Foreskin melanocyte (primary cell): ENCODE measurements at places on chromosomes 12 and 14.
A peak's percentile ranks its signal among the peaks of the same experiment; 100 is the strongest.

DNA sequence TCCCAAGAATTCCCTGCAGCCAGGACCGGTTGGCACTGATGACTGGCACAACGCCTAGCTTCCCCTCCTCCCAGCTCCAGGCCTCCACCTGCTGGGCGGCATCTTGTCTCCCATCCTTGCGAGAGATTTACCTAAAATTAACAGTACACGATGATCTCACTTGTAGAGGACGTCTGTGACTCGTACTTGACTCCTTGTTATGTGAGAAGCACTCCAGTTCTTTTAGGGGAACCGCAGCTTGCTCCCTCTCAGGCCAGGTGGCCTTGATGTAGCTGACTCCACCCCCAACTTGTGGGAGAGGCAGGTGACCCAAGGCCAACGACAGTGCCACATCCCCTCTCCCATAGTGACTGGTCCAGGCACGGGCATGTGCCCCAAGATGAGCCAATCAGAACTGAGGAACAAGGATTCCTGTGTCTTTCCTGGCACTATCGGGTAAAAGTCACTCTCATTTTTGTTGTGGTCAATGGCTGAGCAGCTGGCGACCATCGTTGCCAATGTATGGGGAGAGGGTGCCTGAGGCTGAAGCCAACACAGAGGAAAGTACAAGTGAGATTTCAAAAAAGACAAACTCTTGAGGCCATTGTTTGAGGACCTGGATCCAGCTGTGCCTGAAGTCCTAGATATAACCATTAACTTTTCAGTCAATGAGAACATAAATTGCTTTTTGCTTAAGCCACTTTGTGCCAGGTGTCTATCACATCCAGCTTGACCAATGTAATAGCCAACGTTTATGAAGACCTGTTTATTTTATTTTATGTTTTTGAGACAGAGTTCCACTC, 208.7 kb downstream of the RBM19 start:
- DNase-seq: no peak

- no peak for DNase-seq
These were observed 242.1 kb downstream of the CACNA1C start for GRCh38 chr12:2294651-2295475.

DNA sequence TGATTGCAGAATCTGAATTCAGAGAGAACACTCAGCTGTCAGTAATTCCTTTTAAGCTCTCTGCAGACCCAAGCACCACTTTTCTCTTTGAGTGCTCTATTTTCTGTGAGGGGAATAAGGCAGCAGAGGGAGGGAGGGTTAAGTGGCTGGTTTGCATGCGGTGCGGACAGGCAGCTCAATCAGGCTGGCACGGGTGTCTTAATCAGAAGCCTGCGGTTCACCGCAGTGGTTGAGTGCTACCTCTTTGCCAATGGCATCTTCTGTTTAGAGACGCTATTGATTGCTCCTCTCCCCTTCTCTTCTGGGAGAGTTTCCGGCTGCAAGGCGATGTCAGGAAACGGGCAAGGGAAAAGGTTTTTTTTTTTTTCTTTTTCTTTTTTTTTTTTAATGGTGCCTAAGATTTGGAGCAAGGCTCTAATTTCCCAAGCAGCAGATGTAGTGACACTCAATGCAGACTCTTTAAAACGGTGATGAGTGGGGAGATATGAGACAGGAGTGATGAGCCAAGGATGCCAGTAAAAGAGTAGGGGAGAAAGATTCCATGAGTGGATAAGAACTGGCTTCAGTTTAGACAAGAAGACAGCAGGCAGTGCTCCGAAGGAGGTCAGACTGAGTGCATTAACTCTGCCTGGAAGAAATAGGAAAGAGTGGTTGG, 533.7 kb upstream of the SEL1L start:
- no peak for DNase-seq

- DNase-seq: no peak
These were observed 89.9 kb downstream of the BORCS5 start for GRCh38 chr12:12446786-12447185.

DNA sequence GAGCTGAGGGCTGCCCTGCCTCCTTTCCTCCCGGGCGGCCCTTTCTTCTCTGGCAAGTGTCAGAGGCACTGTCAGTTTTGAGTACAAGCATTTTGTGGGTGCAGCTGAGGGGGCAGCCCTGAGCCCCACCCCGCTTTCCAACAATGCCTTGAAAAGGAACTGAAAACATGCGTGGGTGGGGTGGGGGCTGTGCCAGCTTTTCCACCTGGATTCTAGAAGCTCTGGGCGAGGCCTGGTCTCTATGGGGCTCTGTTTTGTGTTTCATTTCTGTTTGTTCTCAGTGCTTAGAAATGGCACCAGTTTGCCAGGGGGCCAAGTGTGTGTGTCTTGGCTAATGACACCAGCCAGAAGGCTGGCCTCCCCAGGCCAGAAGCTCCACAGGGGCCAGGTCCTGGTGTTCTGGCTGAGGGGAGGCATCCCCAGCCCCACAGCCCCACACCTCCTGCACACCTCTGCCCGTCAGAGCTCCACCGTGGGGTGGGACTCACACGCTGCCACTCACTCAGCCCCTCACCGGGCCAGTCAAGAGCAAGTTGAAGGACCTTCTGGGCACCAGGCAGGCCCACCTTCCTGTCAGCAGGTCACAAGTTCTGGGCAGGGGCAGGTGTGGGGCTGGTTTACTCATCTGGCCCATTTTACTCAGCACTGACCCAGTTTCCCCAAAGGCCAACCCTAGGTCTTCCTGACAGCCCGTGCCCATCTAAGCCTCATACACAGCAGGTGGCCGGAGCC, 155.1 kb downstream of the CALM1 start:
- no peak for DNase-seq

DNA sequence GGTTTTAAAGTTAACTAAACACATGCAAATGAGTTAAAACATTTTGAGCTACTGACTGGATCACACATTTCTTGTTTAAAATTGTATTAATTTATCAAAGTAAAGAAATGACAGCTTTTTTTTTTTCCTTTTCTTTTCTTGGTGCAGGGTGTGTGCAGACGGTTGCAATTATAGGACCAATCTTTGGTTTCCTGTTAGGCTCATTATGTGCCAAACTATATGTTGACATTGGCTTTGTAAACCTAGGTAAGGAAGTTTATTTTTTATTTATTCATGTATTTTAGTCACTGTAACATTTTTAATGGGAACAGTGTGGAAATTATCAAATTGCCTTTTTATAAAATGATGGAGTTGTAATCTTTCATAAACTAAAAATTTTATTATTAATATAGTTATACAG, 21.9 kb downstream of the SLCO1C1 start:
- DNase-seq: no peak

DNA sequence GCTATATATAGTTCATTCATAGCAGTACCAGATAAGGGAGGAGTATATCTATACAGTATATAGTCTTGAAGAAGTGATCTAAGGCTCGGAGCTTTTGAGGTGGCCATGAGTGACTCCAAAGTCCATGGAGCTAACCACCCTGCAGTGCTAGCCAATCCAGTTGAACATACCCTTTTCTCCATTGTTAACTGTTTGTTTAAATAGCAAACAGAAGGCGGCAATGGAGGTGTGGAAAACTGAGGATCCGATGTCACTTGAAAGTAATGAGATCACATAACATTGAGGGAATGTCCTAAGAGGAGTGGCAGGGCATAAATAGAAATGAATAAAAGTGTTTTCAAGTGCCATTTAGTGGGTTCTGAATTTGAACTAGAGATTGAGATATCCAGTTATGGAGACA, 12.4 kb upstream of the SNAPC1 start:
- DNase-seq: no peak

DNA sequence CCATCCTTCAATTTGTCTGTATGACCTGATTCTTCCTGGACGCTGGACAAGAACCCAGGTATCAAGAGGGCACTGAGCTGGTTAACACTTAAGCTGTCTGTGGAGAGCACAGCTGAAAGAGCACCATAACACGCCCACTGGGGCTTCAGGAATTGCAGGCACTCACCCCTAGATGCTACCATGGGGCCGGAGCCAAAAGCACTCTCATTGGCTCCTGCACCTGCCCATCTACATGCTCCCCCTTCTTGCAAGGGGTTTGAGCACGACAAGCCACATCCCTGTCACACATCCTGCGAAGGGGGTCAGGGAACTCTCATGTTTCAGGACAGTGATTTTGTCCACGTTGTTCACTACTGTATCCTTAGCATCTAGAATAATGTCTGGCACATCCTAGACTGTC, 35.1 kb upstream of the TBC1D15 start:
- DNase-seq: no peak

- DNase-seq: no peak
These were observed 241.0 kb upstream of the TBX3 start for GRCh38 chr12:114924946-114925475.

DNA sequence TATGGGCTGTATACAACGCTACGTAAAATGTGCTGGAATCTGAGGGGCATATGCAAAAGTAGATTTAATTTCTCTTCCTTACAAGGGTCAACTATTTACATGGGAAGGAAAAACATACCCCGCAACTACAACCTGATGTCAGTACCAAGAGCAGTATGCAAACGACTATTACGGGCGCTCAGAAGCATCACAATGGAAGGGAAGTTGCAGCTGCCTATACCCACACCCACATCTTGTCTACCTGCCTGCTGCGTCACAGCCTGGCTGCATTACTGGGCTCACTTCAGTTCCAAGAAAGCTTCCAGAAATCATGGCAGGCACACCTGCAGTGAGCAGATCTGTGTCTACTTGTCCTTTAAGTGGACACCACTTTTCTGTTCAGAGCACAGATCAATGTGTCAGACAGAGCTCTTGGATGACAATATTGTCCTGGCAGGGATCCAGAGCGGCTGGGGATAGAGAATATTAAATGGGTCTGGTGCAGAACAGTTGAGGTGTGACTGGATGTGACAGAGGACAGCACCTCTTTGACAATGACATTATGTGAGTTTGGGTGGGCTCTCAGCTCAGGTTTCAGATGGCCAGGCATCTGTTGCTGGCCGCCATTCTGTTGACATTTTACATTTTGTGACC, 41.5 kb upstream of the GNG2 start:
- no peak for DNase-seq

DNA sequence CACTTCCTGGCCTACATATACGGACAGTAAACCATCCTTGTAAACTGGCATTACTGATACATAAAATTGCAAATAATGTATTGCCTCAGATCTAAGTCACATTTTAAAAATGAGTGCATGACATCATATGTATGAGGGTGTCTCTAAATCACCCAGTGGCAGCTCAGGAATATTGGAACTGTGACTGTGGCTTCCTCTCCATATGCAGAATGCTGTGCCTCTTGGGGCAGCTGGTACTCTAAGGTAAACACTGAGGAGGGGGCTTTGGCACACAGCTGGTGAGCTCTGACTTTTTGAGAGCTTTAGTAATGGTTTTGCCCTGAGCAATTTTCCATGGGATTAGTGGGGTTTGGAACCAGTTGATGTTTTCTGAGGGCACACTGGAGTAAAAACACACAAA, 263.7 kb downstream of the BMP4 start:
- no peak for DNase-seq

GRCh38 chr12:101696251-101697196, 916 bp upstream of the CHPT1 start:
- no peak for DNase-seq

GRCh38 chr14:55339770-55340169, 68.5 kb downstream of the FBXO34 start:
- DNase-seq: no peak

- no peak for DNase-seq
These were observed 9.9 kb downstream of the DPF3 start for GRCh38 chr14:72883961-72884360.

DNA sequence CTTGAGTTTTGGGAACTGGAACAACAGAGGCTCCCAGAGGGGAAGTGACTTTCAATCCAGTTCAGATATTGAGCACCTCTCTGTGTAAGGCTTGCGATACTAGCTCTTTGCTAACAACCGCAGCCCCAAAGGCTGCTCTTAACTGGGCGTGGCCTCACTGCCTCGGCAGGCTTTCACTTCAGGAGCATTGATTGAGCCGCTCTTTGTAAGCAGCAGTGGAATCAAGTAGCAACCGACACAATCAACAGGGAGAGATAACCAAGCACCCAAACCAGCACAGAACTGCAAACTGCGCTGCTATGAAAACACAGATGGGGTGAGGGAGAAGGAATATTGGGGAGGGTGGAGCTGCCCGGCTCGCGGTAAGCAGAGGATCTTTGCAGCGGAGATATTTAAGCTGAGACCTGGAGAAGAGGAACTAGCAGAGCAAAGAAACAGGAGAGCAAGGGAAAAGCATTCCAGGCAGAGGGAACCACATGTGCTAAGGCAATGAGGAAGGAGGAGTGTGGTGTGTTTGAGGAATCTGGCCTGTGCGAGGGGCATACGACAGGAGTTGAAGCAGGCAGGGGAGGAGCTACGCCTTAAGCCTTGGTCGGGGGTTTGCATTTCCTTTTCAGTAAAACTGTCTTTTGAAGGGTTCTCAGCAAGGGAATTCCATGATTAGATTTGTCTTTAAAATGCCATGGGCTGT, 17.3 kb upstream of the YY1 start:
- DNase-seq: peak; percentile 53

DNA sequence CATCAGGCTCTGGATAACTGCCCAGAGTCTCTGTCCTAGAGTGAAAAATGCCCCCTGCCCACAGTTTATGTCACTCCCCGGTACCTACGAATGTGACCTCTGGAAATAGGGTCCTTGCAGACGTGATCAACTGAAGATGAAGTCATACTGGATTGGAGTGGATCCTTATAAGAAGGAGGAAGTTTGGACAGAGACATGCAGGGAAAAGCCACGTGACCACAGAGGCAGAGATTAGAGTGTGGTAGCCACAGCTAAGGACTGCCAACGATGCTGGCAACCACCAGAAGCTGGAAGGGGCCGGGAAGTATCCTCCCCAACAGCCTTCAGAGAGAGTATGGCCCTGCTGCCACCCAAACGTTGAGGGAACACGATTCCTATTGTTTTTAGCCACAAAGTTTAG, 101.2 kb upstream of the NCOR2 start:
- no peak for DNase-seq

GRCh38 chr12:91914701-91915100, 230.9 kb downstream of the BTG1 start:
- DNase-seq: no peak

DNA sequence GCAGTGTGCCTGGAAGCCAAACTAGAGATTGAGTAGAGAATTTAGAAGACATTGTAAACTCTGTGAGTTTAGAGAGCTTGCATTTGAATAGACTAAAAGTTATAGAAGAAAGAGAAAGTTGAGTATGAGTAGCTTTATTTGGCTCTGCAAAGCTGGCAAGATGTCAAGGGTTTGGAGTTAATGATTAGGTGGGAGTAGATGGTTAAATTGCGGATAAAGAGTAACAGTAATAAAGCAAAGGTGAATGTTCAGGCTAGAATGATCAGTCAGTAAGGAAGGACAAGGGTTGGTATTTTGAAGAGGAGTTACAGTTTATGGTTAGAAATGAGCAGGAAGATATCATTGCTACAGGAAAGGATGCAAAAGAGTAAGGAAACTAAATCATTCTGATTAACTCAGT, 5.2 kb downstream of the PPM1A start:
- DNase-seq: no peak

GRCh38 chr14:32379447-32379846, 50.3 kb downstream of the AKAP6 start:
- no peak for DNase-seq

- no peak for DNase-seq
These were observed 34.8 kb downstream of the NFKBIA start for GRCh38 chr14:35369701-35370191.

DNA sequence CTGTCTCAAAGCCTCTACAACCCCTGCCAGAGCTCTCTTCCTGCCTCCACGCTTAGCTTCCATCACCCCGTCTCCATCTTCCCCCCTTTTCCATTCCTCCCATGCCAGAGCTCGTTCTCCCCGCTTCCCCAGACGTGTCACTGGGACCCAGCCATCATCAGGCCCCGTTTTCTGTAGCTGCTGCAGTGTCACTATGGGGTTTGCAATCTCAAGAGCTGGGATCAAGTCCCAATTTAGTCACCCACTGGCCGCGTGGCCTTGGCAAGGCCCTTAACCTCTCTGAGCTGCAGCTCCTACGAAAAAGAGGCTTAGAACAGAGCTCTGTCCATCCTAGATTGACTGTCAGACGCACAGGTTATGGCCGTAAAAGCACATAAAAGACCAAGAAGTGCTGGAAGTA, 901 bp upstream of the FAIM2 start:
- no peak for DNase-seq
